Stimulated activated CD4-positive, alpha-beta T cell treated with anti-CD3 and anti-CD28 coated beads, Interleukin-1b, Interleukin-23, amount 100 ng/mL, for 1 hour (primary cell): ENCODE measurements at places on chromosomes 6 and 20.

DNA sequence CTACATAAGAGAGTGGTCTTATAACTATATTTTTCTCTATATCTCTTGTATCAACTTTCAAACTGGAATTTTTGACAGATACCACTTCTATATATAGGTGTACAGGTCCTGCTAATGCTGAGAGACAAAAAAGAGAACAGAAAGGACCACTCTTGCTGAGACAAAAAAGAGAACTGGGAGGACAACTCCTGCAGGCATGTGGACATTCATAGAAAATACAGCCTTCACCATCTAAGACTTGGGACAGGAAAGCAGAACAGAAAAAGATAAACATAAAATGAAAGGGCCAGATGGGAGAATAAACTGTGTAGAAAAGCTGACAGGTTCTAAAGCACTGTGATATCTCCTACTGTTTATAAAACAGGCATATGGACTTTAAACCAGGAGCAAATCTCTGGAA lies 541.0 kb upstream of the ADGRB3 start:
- no peak for DNase-seq

DNA sequence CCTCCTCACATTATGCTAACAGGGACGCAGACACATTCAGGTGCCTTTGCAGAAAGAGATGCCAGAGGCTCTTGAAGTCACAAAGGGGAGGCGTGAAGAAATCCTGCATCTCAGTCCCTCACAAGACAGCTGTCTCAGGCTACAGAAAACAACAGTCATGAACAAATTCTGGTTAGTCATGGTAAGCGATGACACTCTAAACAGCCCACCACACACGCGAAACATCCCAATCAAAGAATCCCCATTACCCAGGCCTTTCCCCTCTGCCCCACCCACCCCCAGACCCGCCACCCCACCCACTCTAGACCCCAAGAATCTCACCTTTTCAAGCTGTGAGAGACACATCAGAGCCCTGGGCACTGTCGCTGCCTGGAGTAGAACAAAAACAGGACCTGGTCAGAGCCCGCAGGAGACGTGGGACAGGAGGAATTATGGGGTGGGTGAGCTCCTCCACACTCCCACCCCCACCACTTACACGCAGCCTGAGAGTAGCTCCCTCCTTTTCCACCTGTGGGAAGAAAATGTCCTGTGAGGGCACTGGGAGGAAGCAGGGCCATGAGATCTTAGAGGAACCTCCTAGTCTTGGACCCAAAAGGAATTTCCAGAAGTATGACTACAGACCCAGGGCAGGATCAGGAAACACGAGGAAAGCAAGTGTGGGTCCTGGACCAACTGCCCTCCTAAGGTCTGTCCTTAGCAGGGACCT lies 2.7 kb downstream of the HLA-B start:
- no peak for DNase-seq

DNA sequence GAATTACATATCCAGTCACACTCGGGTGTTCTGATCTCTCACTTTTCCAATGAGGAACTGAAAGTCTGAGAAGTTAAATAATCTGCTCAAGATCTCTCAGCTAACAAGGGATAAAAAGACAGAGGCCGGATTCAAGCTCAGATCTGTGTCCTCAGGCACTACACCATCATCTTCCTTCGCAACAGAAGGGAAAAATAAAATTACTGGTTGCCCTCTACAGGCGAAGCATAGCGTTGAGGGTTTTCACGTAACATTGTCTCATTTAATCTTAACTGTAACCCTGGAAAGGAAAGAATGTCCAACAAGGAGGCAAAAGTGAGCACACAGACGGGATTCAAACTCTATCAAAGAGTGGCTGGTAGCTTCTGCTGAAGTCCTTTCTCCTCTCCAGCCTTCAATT lies 67.8 kb upstream of the ANKEF1 start:
- no peak for DNase-seq

DNA sequence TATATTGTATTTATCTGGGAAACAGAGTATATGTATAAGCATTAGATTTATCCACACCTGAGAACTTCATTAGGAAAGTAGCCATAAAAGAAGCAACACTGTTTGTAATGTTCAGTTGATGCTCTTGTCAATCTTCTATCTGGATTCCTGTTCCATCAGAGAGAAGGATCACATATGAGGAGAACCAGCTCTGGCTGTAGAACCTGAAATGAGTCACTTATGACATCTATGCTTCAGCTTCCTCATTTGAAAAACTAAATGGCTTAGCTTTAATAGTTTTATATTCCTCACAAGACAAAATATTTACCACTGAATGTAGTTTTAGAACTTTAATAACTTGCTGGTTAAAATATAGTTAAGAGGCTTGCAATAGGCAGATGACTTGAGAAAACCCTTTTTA lies 144.7 kb downstream of the TASP1 start:
- DNase-seq, result no peak

DNA sequence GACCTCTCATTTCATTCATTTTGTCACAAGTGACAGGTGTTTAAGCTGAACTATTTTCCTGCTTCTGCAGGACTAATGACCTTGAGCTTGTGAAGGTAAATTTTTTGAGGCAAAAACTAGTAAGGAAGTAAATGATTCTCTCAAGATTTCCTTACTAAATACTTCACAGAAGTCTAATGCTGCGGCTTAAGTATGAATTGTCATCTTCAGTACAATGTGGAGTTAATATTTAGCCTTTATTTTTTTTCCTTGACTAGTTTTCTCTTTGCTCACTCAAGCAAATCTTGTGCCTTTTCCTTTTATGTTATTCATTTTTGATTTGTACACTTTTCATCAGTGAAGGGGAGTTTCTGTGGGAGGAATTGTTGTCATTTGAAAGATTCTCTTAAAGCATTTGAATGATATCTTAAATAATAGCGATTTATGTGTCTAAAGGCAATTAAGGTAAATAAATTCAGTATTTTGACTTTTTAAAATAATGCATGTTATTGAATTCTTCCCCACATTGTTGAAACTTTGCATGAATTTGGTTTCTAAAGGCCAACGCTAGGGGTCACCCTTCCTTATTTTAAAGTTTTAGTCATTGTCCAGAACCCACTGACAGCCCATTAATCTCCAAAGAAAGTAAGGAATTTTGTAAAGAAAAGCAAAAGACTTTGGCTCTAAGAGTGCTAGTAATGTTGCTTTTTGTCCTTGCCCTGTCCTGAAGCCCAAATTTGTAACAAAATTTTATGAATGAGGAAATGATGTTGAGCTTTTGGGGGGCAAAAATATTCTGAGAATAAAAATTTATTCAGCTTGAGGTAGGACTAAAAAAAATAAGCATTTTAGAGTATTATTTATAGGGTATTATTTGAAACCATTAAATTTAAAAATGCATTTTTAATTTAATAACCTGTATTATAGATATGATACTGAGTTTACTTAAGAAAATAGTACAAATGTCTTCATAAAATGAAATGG lies 157.4 kb upstream of the LAMA2 start:
- no peak for DNase-seq

DNA sequence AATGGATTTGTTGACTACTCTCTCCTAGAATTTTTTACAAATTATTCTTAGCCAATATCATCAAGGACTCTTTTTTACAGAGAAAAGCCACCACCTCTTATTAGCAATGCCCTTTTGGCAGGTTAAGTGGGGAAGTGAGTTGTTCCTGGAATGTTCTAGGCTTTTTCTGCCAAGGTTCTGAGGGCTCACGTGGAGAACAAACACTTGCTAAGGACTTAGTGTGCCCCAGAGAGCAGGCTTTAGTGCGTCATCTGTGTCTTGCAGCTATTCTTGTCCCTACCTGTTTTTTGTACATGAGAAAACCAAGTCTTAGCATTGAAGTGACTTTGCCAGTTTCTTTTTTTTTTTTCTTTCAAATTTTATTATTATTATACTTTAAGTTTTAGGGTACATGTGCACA lies 33.5 kb downstream of the CFAP61 start:
- DNase-seq, result no peak

DNA sequence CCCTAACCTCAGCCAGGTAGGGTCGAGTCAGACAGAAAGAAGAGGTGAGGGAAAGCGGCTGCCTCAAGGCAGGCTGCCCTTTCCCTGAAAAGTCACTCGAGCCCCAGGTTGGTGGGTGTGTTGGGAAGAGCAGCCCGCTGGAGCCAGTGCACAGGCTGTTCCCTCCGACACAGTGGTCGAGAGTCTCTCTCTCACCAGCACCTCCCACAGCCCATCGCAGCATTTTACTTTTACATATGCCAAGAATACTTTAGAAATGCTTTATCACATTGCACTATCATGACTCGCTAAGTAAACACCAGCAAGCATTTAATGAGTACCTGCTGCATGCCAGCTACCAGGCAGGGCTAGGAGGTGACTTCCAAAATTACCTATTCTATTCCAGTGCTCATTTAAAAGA lies 1.7 kb downstream of the PRPH2 start:
- no peak for DNase-seq

- DNase-seq, result no peak
These were observed 17.6 kb downstream of the TFAP2B start for GRCh38 chr6:50836231-50836630.

GRCh38 chr6:27957516-27957915 lies 475 bp downstream of the OR2B6 start:
- DNase-seq, result no peak

GRCh38 chr6:157226026-157226625 lies 97.2 kb downstream of the TMEM242 start:
- no peak for DNase-seq

DNA sequence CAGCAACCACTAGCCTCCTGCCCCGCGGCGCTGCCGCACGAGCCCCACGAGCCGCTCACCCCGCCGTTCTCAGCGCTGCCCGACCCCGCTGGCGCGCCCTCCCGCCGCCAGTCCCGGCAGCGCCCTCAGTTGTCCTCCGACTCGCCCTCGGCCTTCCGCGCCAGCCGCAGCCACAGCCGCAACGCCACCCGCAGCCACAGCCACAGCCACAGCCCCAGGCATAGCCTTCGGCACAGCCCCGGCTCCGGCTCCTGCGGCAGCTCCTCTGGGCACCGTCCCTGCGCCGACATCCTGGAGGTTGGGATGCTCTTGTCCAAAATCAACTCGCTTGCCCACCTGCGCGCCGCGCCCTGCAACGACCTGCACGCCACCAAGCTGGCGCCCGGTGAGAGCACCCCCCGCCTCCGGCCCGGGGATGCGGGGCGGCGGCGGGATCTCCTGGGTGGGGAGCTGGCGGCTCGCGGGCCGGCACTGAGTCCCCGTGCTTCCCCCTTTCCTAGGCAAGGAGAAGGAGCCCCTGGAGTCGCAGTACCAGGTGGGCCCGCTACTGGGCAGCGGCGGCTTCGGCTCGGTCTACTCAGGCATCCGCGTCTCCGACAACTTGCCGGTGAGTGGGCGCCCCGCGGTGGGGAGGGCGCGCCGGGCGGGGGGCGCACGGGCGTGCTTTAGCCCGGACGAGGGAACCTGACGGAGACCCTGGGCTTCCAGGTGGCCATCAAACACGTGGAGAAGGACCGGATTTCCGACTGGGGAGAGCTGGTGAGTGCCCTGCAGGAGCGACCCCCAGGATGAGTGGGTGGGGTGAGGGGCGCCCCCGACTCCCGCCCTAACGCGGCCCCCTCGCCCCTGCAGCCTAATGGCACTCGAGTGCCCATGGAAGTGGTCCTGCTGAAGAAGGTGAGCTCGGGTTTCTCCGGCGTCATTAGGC lies 585 bp downstream of the PIM1 start:
- no peak for DNase-seq

DNA sequence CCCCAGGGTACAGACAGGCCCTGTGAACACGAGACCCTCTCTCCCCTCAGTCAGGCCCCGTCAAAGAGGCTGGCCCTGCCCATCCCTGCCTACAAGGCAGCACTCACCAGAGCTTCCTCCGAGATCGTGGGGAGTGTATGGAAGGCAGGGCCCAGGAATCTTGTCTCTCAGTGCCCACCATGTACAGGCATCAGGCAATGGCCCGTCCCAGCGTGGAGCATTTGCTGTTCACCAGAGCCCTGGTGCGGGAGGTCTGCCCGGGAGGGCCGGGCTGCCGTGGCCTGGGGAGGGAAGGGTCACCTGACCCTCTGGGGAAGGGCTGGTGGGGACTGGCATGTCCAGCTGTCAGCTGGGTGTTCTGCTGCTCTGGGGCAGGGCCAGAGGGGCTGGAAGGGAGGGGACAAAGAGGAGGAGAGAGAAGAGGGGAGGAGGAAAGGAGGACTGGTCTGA lies at the start of gene IP6K3:
Gene IP6K3, minus strand, starts transcription at position 255 of the 450 bp plus-strand sequence. CDS start 11,429 bp downstream, outside the sequence.
- no peak for DNase-seq

GRCh38 chr6:105072798-105073199 lies 107.0 kb downstream of the POPDC3 start:
- no peak for DNase-seq

DNA sequence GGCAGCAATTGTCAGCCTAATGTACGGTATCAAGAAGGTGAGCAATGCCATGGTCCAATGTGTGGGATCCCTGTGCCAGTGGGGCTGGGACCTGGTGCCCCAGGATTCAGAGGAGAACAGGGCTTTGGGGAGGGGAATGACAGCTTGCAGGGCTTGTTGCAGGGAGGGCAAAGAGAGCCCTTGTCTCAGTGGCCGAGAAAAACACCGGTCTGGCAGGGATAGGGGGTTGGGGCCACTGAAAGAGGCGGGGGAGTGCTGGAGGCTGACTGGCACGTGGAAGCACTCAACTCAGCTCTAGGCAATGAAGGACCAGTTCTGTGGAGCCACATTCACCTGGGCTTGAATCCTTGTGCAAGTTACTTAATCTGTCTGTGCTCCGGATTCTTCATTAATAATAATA lies 3.5 kb upstream of the MUCL3 start:
- no peak for DNase-seq

DNA sequence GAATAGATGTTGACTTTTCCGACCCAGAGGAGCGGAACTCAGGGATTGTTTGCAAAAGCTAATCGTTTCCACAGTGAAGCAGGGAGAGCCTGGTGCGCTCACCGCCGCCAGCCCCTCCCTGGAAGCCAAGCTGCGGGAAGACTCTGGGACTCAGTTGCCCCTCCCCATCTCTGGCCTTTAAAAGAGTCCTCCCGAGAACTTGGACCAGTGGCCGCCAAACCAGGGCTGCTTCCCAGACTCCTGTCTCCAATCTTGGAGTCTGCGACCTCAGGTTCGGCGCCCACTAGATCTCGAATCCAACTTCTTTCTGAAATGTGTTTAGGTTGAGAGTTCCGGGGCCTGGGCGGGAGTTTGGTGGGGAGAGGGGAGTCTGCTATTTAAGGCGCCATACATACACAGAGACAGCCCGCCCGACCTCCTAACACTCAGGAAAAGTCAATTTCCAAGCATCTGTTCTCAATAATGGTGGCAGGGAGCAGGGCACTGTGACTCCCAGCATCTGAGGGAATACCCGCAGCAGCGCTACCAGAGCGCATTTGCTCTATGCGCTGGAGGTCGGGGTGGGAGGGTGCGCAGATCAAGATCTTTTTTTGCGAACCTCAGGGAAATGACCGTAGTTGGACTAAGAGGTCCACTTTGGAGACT lies 800 bp upstream of the GRIK2 start:
- DNase-seq, result no peak
